ENCODE measurements at places on chromosomes 3 and 15.

GRCh38 chr15:85826756-85827515, 32.2 kb upstream of the KLHL25 start:
- DNase-seq: no peak

DNA sequence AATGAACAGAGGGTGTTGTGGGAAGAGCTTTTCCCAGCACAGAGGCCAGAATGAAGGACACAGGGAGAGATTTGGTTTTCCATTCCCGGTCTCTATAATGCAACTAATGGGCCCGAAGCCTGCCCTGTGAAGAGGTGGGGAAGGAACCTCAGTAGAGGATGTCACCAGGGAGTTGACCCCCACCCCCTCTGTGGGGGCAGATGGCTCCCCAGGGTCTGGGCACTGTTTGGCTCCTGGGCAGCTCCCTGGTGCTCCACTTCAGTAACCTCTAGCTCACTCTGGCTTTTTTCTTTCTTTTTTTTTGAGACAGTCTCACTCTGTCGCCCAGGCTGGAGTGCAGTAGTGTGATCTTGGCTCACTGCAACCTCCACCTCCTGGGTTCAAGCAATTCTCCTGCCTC, 109.1 kb upstream of the DLG1 start:
- no peak for DNase-seq

- DNase-seq: no peak
Measured at GRCh38 chr3:50428007-50428633, 68.8 kb upstream of the TMEM115 start.

GRCh38 chr3:131708241-131708640, 205.5 kb upstream of the MRPL3 start:
- no peak for DNase-seq

GRCh38 chr15:50773389-50773788, 7.9 kb upstream of the SPPL2A start:
- no peak for DNase-seq

Data from SW480 (cell line).